EH (cell line): ENCODE measurements at places on chromosomes 1 and 21.

GRCh38 chr1:11943619-11944018 lies 9.1 kb downstream of the PLOD1 start:
- DNase-seq, result no peak

GRCh38 chr1:26971590-26971989 lies 11.3 kb upstream of the KDF1 start:
- no peak for DNase-seq

- DNase-seq, result no peak
Observed at GRCh38 chr1:228323401-228323800, 83.2 kb downstream of the TRIM11 start.

GRCh38 chr1:186042230-186042629 lies 308.0 kb downstream of the HMCN1 start:
- DNase-seq, result no peak

DNA sequence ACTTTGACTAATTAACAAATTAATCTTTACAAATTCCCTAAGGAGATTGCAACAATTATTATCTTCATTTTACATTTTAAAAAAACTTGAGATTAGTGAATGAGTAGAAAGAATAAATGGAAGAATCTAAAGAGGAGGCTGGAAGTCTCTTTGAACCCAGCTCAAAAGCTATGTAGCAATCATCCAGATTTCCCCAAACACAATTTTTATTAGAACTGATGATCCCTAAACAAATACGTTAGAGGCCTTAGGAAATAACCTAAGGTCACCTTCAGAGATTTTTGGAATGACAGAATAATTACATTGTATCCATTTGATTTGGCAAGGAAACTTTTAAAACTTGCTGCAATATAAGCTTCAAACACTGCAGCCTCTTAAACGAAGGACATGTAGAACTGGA lies 242.4 kb upstream of the LYPLAL1 start:
- peak; percentile 32 for DNase-seq

GRCh38 chr1:3955196-3955772 lies 55.2 kb upstream of the C1orf174 start:
- no peak for DNase-seq
